ENCODE measurements at places on chromosomes 13 and 19.

- DNase-seq: no peak
These were observed 18.9 kb upstream of the KCTD15 start for GRCh38 chr19:33777753-33778088.

GRCh38 chr13:108963846-108964600 lies 334.6 kb downstream of the MYO16 start:
- no peak for DNase-seq

- DNase-seq: no peak
These were observed 6.9 kb downstream of the DCLK1 start for GRCh38 chr13:36124236-36124822.

- DNase-seq: no peak
These were observed 44.0 kb downstream of the NFIX start for GRCh38 chr19:13039211-13039789.

DNA sequence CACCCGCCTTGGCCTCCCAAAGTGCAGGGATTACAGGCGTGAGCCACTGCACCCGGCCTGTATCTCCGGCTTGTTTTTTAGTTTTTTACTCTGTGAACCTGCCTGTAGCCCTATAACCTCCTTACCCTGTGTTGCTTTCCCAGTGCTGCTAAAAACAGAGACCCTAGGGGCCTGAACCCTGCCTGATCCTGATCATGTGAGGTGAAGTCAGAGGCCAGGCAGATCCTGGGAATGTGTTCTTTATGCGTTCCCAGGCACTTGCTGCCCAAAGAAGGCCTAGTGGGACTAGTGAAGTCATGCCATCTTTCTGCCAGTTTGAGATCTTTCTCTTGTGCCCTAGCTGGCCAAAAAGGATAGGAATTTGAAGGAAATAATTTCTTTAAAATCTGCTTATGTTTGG lies 4.6 kb downstream of the UBA2 start:
- DNase-seq: no peak

DNA sequence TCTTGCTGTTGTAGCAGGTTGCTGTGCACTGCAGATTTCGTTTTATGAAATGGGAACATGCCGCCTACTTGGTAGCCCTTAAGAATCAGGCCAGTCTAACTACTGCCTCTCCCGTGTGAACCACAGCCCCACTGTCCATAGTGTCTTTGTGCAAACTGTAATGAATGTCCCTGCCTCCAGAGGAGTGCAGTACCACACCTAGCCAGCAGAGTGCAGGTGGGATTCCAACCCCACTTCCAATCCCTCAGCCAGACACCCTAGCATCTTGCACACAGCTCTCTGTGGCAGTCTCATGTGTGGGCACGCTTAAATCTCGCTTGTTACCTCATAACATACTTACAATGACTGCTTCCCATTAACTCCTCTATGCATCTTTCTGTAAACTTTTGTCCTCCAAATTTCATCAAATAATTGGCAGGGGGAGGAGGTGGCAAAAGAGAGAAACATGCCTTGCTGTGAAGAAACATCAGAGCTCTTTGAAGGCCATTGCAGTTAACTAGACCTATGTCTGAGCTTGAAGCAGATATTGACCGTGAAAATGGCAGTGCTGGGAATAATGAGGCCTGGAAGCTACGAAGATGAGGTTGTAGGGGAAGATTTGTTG lies 47.2 kb downstream of the ZAR1L start:
- peak; percentile 33 for DNase-seq

GRCh38 chr13:77697217-77698103 lies at the start of gene SLAIN1:
SLAIN1 (plus strand) TSS chr13:77697687; CDS start chr13:77697914, 227 bp downstream.
- peak; percentile 77 for DNase-seq

DNA sequence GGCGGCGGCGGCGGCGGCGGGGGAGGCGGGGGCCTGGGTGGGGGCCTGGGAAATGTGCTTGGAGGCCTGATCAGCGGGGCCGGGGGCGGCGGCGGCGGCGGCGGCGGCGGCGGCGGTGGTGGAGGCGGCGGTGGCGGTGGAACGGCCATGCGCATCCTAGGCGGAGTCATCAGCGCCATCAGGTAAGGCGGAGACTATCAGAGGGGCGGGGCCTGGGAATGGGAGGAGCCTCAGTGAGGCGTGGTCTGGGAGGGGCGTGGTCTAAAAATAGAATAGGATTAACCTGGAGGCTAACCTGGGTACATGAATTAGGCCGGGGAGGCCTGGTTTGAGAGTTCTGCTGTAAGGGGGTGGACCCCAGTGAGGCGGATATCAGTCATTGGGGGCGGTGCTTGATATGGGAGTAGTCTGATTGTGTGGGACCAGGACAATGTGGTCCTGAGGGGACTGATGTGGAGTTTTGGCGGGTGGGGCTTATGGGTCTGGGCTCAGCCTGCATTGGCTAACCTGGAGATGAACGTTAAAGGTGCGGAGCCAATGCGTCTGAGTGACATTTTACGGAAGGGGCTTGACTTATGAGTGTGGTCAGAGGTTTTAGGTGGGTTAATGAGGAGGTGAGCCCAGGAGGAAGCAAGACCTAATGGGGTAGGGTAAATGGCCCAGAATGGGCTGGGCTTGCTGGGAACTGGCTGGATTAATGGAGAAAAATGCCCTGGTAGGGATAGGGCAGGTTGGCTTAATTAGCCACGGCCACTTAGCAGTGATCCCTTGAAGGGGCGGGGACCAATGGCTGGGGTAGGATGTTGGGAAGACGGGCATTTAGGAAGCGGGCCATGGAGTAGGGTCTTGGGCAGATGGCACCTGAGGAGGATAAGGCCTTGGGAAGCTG lies 1.4 kb downstream of the CAPNS1 start:
- DNase-seq: peak; percentile 90

- no peak for DNase-seq
These were observed 97.6 kb upstream of the SLITRK6 start for GRCh38 chr13:85896516-85897450.

DNA sequence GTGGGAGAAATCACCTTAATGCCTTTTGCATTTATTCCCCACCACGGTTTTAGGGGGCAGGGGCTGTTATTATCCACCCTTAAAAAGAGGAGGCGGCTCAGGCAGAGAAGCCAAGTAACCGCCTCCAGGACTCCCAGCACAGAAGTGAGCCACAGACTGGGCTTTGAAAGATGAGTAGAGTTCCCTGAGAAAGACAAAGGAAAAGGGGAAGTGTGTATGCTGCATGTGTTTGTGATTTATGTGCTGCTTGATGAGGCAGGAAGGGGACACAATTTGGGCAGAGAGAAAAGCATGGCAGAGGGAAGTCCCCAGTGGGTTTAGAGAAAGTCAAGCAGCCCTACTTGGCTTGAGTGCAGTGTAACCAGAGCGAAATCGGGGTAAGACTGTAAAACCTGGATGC lies 85.0 kb downstream of the DOCK9 start:
- DNase-seq: no peak

GRCh38 chr13:27005976-27006518 lies 165.6 kb downstream of the USP12 start:
- DNase-seq: no peak

DNA sequence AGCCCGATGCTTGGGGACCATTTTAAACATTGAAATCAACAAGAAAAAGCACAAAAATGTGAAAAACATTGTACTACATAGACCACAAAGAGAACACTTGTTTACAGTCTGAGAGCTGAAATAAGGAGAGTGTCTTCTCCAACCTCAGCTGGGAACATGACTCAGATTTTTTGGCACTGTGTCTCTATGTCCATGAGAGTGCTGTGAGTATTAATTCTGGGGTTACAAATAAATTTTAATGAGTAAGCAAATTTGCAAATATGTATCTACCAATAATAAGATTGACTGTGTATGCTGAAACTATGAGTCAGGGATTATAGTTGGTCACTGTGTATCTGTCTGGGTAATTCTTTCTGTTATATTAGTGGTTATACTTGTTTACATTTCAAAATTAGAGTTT lies 174.0 kb downstream of the DCT start:
- DNase-seq: no peak

DNA sequence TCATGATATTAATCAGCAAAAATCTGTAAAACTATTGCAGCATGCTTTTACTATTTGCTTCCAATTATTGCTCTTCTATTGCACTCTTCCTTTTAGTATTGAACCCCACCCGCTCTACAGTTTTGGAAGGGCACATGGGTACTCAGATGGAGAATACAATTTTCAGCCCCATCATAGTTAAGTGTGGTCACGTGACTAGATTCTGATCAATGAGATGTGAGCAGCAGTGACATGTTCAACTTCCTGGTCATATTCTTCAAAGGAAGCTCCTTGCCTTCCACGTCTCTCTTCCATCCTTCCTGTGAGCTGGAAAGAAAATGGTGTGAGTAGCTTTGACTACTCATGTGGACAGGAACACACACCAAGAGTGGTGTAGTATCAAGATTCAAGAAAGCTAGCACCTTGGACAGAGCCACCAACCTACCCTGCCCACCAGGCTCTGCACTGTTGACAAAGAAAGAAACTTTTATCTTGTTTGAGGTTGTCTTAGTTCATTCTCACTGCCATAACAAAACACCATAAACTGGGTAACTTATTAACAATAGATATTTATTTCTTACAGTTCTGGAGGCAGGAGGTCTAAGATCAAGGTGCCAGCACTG lies 3.8 kb upstream of the FGF14 start:
- DNase-seq: no peak

GRCh38 chr13:40171566-40171965 lies 494.9 kb downstream of the FOXO1 start:
- DNase-seq: no peak

Data from activated T-cell treated with anti-CD3 and anti-CD28 coated beads for 48 hours (primary cell).